ENCODE measurements at places on chromosomes 13 and 19. TPM values are rescaled to one million over a fixed set of nuclear protein-coding genes. Genes with fewer than 3 reads are reported as not detected.

The KLF16 gene
- total RNA-seq = 43.1 TPM

The KL gene
- total RNA-seq = 0.35 TPM

DNA sequence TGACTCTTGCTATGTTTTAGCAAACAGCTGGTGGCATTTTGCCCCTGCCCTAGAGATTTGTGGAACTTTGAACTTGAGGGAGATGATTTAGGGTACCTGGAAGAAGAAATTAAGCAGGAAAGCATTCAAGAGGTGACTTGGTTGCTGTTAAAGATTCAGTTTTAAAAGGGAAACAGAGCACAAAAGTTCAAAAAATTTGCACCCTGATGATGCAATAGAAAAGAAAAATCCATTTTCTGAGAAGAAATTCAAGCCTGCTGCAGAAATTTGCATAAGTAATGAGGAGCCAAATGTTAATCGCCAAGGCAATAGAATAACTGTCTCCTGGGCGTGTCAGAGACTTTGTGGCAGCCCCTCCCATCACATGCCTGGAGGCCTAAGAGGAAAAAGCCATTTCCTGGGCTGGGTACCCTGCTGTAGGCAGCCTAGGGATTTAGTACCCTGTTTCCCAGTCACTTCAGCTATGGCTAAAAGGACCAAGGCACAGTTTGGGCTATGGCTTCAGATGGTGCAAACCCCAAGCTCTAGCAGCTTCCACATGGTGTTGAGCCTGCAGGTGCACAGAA is 958.5 kb upstream of the MIR17HG start:
- no peak for DNase-seq

- DNase-seq = no peak
Observed at GRCh38 chr13:25478186-25478585, 106.4 kb downstream of the ATP8A2 start.

DNA sequence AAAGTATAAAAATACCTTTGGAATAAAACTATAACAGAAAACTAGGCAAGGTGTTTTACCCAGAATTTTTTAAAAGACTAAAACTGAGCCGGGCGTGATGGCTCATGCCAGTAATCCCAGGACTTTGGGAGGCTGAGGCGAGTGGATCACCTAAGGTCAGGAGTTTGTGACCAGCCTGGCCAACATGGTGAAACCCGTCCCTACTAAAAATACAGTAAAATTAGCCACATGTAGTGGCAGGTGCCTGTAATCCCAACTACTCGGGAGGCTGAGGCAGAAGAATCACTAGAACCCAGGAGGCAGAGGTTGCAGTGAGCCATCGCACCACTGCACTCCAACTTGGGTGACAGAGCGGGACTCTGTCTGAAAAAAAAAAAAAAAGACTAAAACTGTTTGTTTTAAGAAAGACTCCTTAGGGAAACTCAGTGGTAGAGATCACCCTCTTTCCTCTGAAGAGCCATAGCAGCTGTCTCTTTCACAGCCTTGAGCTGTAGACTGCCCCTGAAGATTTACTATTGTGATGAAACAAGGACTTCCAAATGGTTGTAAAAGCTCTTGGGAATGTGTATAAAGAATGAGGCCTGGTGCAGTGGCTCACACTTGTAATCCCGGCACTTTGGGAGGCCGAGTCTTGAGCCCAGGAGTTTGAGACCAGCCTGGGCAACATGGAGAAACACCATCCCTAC is 14.7 kb upstream of the KCTD4 start:
- DNase-seq = no peak

- no peak for DNase-seq
Observed at GRCh38 chr13:73235385-73235784, 176.6 kb downstream of the KLF5 start.

DNA sequence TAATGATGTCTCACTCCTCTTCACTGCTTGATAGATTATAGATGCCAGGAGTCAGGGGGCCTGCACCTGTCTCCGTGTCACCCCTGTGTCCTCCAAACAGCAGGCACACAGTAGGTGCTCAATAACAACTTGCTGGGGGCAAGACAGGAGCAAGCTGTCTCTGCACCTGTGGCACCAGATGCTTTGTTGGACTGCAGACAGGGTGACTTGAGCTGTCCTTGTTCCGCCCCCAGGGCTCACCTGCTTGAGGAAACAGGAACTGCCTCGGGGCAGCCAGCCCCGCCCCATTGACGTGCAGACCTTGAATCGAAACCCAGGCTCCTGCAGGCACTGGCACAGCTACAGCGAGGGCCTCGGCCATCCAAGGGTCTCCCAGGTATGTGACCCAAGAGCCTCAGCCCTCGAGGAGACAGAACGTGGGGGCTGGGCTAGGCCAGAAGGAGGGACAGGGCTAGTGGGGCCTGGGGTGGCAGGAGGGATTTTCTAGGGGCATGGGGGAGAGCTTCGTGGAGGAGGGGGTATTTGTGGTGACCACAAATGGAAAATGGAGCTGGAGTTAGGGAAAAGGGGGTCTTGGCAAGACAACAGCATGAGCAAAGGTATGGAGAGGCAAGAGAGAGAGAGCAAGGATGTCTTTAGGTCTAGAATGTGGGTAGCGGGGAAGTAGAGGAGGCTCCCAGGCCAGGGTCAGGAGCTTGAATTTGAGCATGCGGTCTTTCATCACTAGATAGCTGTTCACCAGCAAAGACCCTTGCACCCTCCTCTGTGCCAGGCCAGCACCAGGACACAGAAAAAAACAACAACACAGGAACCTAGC is at the start of gene HSH2D:
Gene HSH2D (plus strand): TSS at position 287 of the 817 bp plus-strand sequence. CDS start 5,066 bp downstream, outside the sequence.
- DNase-seq = peak; percentile 65

All from CD8-positive, alpha-beta memory T cell (primary cell).